ENCODE measurements at places on chromosomes 7 and 10.

DNA sequence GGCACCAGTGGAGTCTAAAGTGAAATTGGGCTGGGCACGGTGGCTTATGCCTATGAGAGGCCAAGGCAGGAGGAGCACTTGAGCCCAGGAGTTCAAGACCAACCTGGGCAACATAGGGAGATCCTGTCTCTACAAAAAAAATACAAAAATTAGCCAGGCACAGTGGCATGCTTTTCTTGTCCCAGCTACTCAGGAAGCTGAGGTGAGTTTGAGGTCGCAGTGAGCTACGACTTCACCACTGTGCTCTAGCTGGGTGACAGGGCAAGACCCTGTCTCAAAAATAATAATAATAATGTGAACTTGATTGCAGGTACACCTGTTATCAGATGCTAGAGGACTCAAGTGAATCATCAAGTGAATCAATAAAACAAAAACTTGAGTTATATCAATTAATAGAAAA, 108.0 kb downstream of the BTAF1 start:
- DNase-seq: no peak

DNA sequence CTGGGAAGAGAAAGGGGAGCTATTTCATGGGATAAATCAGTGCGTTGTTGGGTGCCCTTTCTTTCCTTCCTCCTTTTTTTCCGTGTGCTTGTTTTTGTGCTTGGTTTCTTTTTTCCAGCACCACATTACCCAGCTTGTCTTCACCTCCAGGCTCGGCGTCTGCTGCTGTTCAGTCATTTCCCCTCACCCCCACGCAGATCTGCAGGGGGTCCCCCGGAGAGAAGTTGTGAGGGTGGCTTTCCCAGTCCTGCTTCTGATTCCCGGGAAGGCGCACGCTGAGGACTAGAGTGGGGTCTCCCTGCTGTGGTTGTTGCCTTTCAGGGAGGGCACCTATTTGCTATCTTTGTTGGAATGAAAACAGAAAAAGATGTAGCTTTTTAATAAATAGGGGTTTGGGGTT, 1.6 kb downstream of the CAMK1D start:
- no peak for DNase-seq

DNA sequence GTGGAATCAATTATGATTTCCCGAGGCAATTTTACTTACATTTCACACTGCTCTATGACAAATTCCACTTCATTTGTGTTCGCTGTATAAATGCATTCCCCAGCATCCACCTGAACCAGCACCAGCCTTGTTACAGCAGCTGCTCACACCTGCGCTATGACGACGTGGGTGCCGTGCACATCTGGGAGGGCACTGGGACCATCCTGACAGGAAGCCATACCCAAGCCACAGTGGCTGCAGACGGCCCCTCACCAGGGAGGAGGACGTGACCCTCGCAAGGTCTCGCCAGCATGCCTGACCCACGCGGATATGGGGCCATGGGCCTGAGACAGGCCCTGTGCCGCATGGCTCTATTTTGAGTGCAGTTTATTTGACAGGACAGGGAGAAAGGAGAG, 201.3 kb downstream of the MAD1L1 start:
- no peak for DNase-seq

DNA sequence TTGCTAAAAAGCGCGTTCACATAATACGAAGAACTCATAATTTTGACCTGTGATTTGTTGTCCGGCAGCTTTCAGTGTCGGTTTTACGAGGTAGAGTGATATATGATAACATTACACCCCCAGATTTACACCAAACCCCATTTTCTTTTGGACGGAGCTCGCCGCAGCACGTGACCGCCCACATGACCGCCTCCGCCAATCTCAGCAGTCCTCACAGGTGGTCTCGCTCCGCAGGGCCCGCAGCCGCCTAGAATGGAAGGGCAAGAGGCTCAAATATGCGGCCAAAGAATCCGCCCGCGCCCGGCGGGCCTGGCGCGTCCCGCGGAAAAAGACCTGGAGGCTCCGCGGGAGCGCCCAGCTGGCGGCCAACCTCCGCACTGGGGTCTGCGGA, at the start of gene HOXA7:
Gene HOXA7, minus strand, starts transcription at position 168 of the 391 bp plus-strand sequence. Its CDS starts 130 bp downstream, at position 38.
- DNase-seq: no peak

- DNase-seq: no peak
Observed at GRCh38 chr7:41878309-41879295, 175.7 kb upstream of the INHBA start.

GRCh38 chr7:134945691-134946090, 40.6 kb upstream of the AGBL3 start:
- no peak for DNase-seq

GRCh38 chr7:135300913-135301765, 67.5 kb downstream of the STRA8 start:
- no peak for DNase-seq

- DNase-seq: peak; percentile 7
Observed at GRCh38 chr7:33108554-33109004, 625 bp downstream of the RP9 start.

All from activated CD4-positive, alpha-beta T cell treated with anti-CD3 and anti-CD28 coated beads, Interleukin-2, amount 50 U/mL, for 24 hours (primary cell).